ENCODE measurements at places on chromosomes 1 and 21.

DNA sequence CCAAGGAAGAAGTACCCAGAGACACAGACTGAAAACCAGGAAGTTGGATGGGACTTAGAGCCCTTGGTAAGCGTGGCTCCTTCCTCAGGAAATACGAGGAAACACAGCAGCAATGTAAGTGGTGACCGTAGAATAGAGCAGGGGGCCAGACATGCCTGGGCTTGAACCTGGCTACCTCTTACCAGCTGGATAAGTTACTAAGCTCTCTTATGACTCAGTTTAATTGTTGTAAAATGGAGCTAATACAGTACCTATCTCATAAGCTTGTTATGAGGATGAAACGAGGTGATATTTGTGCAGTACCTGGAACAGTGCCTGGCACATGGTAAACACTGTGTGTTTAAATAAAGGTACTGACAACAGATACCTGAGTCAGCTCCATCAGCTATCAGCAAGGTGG lies 19.2 kb downstream of the EBNA1BP2 start:
- DNase-seq = no peak

DNA sequence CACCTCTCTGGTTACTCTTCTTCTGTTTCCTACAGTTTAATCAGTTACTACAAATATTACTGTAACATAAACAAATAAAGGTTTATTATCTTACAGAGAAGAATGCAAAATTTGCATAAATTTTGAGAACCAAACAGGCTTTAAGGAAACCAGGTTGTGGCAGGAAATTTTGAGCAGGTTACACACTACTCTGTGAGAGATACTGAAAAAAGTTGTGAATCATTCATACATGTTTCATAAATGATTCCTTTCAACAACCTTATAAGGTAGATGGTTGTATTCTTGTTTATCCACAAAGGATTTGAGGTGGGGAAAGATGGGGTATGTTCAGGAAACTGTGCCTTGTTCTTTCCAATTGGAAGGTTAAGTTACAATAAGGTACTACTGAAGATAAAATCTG lies 58.6 kb downstream of the MAST2 start:
- no peak for DNase-seq

DNA sequence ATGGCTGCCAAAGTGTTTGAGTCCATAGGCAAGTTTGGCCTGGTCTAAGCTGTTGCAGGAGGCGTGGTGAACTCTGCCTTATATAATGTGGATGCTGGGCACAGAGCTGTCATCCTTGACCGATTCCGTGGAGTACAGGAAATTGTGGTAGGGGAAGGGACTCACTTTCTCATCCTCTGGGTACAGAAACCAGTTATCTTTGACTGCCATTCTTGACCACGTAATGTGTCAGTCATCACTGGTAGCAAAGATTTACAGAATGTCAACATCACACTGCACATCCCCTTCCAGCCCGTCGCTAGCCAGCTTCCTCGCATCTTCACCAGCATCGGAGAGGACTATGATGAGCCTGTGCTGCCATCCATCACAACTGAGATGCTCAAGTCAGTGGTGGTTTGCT lies 215.8 kb upstream of the JUN start:
- DNase-seq = no peak

- no peak for DNase-seq
Observed at GRCh38 chr1:160645386-160646130, 1.3 kb downstream of the SLAMF1 start.

DNA sequence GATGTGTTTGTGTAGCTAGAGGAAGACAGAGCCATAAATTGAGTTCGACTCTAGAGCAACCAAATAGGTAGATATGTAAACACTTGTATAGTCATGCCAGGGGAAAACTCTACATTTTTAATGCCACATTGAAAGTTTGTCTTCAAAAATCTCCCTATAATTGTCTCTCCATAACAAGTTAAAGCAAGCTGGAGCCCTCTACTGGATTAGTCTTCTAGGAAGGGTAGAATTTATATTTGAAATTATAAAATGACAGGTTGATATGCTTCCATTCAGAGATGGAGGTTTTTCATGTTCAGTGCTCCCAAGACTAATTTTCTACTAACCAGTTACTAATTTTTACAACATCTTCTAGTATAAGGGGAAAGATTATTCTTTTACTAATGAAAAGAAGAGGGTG lies 13.1 kb upstream of the COL24A1 start:
- no peak for DNase-seq
